ENCODE measurements at places on chromosomes 3 and 15. TPM values are rescaled to one million over a fixed set of nuclear protein-coding genes. Genes with fewer than 3 reads are reported as not detected.

FBXL2 gene
- 11.7 TPM for total RNA-seq

CDC25A gene
- total RNA-seq, result 7.9 TPM

BLM gene
- 4.3 TPM for total RNA-seq

CIDEC gene
- 20.4 TPM for total RNA-seq

DNA sequence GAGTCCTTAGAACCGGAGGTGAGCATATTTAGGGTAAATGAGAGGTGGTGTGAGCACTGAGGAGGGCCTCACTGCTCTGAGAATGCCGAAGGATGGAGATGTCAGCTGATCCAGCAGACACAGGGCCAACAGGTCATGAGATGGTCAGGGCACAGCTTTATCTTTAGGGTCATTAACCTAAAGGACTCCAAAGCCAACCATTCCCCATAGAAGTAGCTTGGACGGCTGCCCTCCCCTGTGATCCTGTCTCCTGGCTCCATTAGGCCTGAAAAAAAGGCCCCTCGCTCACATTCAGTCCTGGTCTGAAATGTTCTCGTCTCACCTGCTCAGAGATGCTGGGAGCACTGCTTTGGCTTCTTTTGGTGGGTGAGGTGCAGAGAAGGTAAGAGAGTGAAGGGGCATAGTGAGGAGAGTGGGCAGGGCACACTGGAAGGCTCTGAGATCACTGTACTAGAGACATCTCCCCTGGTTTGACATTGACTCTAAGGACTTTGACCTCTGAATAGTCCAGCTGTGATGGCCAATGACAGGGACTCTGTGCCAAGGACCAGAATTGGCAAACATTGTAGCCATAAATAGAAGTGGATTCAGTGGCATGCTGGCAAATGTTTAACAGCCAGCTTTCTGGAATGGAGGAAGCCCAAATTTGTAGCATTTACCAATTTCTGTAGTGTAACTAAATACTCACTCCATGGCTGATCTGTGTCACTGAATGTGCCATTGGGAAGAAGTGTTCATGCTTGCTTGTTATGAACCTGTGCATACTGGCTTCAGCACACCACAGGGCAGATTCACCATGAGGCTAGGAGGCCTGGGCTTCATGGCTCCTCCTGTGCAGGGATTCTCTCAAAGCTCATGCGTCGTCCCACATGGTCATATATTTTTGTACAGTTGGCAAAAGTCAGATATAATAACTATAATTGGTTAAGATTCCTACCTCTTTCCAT lies 76.2 kb upstream of the MRPS22 start:
- no peaks in the 10 kb centered on the region for H3K4me1 ChIP-seq
- H3K27me3 ChIP-seq, result no peaks in the 10 kb centered on the region
- no peak overlapping the region for H3K4me3 ChIP-seq
- H3K27ac ChIP-seq, result no peak overlapping the region
- no peak for DNase-seq

DNA sequence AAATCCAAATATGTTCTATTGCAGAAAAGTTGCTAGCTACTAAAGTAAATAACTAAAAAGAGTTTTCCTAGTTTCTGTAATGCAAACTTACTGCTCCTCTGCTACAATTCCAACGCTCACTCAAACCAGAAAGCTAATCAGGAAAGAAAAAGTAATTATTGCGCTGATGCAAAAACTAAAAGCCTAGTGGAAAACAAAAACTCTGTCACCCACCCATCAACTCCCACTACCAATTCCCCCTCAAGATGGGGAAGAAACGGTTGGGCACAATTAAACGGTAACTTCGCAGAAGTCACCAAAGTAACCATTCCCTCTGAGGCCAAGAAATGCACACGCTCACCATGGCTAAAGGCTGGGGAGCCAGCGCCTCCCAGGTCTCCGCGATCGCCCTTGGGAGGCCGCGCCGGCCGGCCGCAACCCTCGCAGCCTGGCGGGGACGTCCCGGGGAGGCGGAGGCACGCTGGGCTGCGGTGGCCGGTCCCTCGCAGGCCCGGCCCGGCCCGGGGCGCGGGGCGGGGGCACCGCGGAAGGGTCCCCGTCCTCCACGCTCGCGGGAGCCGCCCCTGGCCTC lies 684 bp downstream of the SLTM start:
- H3K4me3 ChIP-seq, result peak overlapping the region; percentile 95
- peak; percentile 71 for DNase-seq
- H3K4me1 ChIP-seq, result peaks cover 17% of the 10 kb centered on the region
- no peaks in the 10 kb centered on the region for H3K27me3 ChIP-seq
- no peaks in the 10 kb centered on the region for H3K36me3 ChIP-seq

DNA sequence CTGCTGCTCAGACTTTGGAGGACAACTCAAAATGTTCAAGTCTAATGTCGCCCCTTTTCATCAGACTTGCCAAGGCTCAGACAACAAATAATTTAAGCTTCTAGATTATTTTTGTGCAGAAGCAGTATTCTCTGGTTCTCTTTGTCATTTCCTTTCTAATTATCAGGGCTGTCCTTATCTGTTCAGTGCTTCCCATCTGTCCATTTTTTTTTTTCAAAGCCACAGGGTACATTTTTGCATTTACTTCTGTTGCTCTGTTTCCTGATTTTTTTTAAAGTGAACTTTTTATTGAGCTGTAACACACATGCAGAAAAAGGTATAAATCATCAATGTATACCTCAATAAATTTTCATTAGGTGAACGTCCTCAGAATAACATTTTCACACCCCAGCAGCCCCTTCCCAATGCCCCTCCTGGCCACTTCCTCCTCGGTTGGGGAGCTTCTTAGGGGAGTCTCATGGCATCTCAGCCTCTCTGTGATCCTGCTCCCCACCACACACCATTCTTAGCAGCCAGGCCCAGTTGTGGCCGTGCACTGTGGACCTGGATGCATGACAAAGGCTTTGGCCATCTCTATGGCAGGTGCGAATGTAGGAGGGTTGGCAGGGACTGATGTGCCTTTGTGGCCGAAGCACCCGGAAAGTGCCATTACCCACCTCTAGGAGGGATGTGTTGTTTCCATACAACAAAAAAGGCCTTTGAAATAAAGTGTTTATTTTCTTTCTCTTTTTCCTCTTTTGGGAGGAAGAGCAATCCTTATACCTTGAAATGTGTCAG lies 303.5 kb upstream of the LRRFIP2 start:
- H3K36me3 ChIP-seq, result no peaks in the 10 kb centered on the region
- H3K27me3 ChIP-seq, result no peaks in the 10 kb centered on the region
- no peak overlapping the region for H3K27ac ChIP-seq
- H3K4me1 ChIP-seq, result no peaks in the 10 kb centered on the region
- no peak for DNase-seq
- H3K4me3 ChIP-seq, result no peak overlapping the region

- peak; percentile 68 for DNase-seq
- no peaks in the 10 kb centered on the region for H3K36me3 ChIP-seq
- no peaks in the 10 kb centered on the region for H3K27me3 ChIP-seq
- H3K27ac ChIP-seq, result peak overlapping the region; percentile 74
- H3K4me1 ChIP-seq, result no peaks in the 10 kb centered on the region
- H3K4me3 ChIP-seq, result no peak overlapping the region
Measured at GRCh38 chr3:15645740-15646501, 44.4 kb downstream of the BTD start.

DNA sequence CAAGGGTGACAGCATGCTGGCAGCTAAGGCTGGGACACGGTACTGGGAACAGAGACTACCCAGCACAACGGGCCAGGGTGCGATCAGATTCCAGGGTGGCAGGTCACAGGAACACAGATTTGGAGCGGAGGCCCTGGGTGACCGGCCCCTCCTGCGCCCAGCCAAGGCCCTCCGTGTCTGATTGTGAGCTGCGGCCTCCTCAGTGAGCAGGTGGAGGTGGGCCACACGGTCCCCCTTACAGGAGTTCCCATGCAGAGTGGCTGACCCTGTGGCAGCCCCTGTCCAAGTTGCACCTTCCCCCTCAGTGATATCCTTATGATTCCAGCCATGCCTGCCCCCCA lies 28.9 kb upstream of the PARL start:
- H3K27me3 ChIP-seq, result no peaks in the 10 kb centered on the region
- no peaks in the 10 kb centered on the region for H3K4me1 ChIP-seq
- H3K27ac ChIP-seq, result no peak overlapping the region
- H3K36me3 ChIP-seq, result no peaks in the 10 kb centered on the region
- no peak for DNase-seq

DNA sequence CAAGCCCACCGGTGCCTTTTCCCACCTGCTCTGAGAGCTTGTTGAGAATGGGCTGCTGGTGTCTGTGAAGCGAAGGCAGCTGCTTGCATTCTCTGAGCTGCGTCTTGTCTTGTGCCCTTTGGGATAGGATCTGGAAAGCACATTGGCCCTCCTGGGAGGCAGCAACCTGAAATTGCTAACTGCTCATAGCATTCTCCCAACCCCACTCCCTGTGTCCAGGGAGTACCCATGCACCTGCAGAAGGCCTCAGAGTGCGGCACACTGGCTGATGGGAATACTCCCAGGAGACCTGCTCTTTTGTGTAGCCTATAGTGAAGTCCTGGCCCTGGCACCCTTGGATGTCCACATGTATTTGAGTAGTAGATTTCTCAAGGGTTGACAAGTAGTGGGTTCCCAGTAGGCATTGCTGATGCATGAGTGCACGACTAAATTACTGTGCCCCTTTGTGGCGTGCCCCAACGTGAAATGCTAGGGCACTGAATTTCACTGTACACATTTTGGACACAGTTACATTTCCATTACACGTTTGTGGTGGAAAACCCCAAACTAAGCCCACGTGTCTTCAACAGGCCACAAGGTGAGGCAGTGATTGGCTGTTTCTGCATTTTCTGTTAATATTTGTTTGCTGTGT lies 3.7 kb downstream of the EPHB1 start:
- peaks cover 43% of the 10 kb centered on the region for H3K27me3 ChIP-seq
- H3K27ac ChIP-seq, result no peak overlapping the region
- no peak overlapping the region for H3K4me3 ChIP-seq
- no peaks in the 10 kb centered on the region for H3K36me3 ChIP-seq

- no peaks in the 10 kb centered on the region for H3K27me3 ChIP-seq
- no peaks in the 10 kb centered on the region for H3K36me3 ChIP-seq
- peaks cover 32% of the 10 kb centered on the region for H3K4me1 ChIP-seq
- no peak overlapping the region for H3K27ac ChIP-seq
- H3K4me3 ChIP-seq, result no peak overlapping the region
Measured at GRCh38 chr15:85401108-85401774, 20.8 kb downstream of the AKAP13 start.

- peak overlapping the region; percentile 27 for H3K27ac ChIP-seq
- DNase-seq, result peak; percentile 33
- no peaks in the 10 kb centered on the region for H3K36me3 ChIP-seq
- H3K27me3 ChIP-seq, result no peaks in the 10 kb centered on the region
- H3K4me1 ChIP-seq, result peaks cover 6% of the 10 kb centered on the region
- H3K4me3 ChIP-seq, result no peak overlapping the region
Measured at GRCh38 chr3:182920515-182921084, 59.7 kb downstream of the DCUN1D1 start.

DNA sequence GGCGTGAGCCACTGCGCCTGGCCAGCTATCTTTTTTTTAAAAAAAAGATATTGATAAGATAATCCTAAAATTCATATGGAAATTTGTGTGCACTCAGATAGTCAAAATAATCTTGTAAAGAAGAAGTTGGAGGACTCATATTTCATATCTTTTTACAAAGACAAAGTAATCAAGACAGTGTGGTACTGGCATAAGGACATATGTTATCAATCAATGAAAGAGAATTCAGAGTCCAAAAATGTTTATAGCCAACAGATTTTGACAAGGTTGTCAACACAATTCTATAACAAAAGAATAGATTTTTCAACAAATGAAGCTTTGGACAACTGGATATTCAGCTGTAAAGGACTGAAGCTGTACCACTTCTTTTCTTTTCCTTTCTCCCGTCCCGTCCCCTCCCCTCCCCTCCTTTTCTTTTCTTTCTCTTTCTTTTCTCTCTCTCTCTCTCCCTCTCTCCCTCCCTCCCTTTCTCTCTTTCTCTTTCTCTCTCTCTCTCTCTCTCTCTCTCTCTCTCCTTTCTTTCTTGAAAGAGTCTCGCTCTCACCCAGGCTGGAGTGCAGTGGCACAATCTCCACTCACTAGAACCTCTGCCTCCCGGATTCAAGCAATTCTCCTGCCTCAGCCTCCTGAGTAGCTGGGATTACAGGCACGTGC lies 126.8 kb downstream of the GSK3B start:
- peaks cover 3% of the 10 kb centered on the region for H3K4me1 ChIP-seq
- DNase-seq, result no peak
- H3K27me3 ChIP-seq, result no peaks in the 10 kb centered on the region
- no peak overlapping the region for H3K4me3 ChIP-seq
- H3K27ac ChIP-seq, result no peak overlapping the region
- H3K36me3 ChIP-seq, result no peaks in the 10 kb centered on the region

DNA sequence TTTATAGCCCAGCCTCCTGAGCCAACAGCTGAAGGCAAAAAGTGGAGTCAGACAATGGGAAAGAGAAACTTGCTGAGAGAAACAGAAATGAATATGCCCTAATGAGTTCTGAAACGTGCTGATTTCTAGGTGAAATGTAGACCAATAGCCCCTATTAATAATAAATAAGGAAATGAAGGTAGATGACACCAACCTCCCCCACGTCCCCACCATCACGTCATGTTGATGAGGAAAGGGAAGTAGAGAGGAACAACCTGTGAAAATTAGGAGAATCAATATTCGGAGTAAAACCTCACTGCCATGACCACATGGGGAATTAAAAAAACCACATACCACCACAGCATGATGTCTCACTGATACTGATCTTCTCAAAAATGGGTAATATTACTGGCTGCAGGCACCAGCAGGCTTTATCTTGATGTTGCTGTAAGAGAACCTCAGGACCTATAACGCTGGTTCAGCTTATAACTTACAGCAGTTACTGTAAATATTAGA lies 64.0 kb downstream of the KAT2B start:
- no peak overlapping the region for H3K4me3 ChIP-seq
- no peak overlapping the region for H3K27ac ChIP-seq
- no peaks in the 10 kb centered on the region for H3K27me3 ChIP-seq
- no peaks in the 10 kb centered on the region for H3K4me1 ChIP-seq
- no peaks in the 10 kb centered on the region for H3K36me3 ChIP-seq
- DNase-seq, result no peak

All from hepatocyte (in vitro differentiated cells).